NCI-H69 (cell line): ENCODE measurements at places on chromosomes 3 and 15.
A peak's percentile ranks its signal among the peaks of the same experiment; 100 is the strongest.

DNA sequence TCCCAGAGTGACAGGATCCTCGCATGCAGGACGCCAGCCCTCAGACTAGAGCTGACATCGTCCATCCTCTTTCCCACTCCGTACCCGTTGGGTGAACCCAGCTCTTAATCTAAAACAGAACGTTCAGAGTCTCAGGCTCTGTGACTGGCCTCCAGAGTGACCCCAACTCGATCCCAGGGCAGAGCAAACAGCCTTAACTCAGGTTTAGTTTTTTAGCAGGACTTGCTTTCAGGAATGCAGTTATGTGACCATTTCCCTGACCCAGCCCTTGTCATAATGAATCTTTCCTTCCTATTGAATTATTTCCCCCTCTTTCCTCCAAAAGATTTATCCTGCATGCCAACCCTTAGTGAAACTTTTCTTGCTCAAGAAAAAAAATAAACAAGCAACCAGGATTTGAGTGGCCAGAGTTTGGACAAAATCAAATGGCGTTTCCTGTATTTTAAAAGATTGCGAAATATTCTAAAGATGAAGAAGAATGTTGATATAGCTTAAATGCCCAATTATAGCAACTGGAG lies 47.8 kb upstream of the RARB start:
- DNase-seq: peak; percentile 3

DNA sequence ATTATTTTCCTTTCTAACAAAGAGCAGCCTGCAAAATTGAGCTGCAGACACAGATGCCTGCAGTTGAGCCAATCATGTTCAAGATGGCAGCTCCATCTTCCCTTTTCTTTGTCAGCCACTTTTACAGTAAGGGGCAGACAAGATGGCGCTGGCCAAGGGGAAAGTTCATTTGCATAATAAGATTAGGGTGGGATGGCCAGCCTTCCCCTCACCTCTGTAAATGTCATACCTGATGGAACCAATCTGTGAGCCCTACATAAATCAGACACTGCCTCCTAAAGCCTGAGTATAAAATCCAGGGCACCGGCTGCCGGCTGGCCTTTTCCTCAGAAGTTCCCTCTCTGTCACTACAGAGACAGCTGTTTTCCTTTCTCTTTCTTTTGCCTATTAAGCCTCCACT lies 15.8 kb downstream of the PATL2 start:
- no peak for DNase-seq

DNA sequence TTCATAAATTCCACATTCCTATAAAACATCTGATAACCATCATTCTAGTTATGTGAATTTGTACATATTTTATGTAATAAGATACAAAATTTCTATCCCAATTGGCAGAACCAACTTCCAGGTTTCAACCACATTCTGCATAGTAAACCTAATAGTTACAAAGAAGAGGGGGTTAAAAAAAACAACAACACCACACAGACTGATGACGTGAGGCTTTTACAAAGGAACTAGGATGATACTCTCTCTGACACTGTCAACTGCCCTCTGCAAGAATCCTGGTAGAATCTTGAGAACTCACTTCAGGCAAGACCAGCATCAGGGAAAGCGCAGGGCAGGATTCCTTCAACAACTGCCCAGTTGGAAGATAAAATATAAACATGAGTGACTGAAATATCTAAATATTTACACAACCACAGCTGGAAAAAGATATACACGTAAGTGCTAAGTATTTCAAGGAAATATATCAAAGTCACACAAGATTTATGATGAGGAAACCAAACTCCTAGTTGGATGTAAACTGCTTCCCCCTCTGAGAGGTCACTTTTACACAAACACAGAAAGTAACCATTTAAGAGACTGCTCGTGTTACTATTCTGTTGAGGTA lies 816.4 kb downstream of the ROBO1 start:
- peak; percentile 32 for DNase-seq

GRCh38 chr15:62125773-62126172 lies 39.3 kb downstream of the C2CD4B start:
- DNase-seq: peak; percentile 91

- DNase-seq: no peak
Observed at GRCh38 chr3:138282836-138283235, 46.8 kb downstream of the NME9 start.
